ENCODE measurements at places on chromosomes 13 and 19.

DNA sequence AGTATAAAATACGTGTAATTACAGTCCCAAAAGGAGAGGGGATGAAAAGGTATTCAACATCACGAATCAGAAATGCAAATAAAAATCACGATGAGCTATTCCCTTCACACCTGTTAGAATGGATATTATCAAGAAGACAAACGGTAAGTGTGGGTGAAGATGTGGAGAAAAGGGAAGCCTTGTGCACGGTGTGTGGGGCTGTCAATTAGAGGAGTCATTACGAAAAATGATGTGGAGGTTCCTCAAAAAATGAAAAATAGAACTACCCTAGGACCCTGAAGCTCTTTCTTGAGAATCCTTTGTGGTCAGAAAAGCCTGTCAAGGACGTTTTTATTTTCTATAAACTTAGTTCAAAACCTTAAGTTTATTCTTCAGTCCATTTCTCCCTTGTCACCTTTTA lies 19.4 kb downstream of the NLRP11 start:
- no peak for DNase-seq

- DNase-seq: no peak
Measured at GRCh38 chr19:19510432-19510831, 4.9 kb downstream of the TSSK6 start.

DNA sequence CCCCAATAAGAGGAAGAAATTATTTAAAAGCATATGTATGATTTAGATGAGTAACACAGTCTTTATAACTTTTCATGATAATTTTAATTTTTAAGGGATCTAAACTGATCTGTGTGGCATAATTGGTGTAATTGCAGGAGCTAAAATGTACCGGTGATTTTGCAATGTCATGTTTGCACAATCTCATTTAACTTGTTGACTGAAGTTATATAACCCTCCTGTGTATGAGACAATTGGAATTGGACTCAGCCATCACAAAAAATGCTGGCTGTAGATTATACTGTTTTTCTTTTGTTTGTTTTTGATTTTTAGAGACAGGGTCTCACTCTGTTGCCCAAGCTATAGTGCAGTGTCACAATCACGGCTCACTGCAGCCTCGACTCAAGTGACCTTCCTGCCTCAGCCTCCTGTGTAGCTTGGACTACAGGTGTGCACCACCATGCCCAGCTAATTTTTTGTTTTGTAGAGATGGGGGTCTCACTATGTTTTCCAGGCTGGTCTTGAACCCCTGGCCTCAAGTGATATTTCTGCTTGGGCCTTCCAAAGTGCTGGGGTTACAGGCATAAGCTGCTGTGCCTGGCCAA lies 26.1 kb downstream of the FGF9 start:
- DNase-seq: no peak

- no peak for DNase-seq
Measured at GRCh38 chr13:45885194-45885593, 33.6 kb upstream of the SIAH3 start.

DNA sequence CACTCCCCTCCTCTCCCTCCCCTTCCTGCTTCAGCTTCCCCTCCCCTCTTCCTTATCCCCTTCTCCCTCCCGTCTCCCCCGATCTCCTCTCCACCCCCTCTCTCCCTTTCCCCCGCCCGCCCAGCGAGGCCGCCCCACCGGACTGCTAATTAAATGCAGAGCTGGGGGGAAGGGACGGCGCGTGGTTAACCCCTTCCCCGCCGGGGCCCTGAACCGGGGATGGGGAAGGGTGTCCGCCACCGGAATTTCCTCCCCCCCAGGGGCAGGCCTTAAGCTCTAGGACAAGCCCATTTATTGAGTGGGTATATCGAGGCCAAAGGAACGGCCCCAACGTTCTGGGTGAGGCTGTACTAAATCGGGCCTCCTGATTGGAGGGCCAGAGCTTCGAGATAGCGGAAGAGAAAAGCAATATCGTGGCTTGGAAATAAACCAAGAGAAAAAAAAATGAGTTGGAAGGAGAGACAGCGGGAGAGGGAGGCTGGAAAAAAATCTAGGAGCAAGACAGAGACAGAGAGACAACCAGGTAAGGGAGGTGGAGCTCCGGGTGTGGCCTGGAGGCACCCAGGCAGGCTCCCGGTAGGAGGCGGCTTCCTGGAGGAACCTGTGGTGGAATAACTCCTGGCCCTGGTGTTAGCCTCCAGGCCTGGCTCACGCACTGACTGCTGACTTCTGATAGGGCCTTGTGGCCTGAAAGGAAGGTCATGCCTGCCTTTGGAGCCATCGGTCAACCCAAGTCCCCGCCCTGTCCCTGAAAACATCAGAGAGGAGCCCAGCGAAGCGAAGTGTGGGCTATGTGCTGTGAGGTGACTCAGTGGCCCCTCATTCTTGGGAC lies 11.6 kb upstream of the JUND start:
- peak; percentile 89 for DNase-seq

GRCh38 chr19:53961523-53962356 lies 997 bp upstream of the CACNG8 start:
- DNase-seq: no peak

- DNase-seq: no peak
Measured at GRCh38 chr19:32483574-32483973, 78.0 kb downstream of the DPY19L3 start.

DNA sequence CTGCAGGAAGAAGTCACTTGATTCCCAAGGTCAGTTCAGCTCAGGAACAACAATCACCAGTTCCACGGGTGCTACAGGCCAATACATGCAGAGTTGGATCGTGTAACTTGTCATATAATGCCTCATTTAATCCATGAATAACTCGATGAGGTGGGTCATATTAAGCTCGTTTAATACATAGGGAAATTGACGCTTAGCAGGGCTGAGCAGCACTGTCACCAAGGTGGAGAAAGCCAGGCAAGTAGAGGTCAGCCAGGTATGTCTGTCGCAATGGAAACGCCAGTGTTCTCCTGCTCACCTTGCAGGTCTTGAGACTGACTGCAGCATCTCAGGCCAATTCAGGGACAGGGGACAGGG lies 52.3 kb downstream of the CCDC70 start:
- DNase-seq: no peak

Data from mucosa of descending colon (tissue), 3 donors.